Cortex of kidney (tissue), 1 donor: ENCODE measurements at places on chromosomes 1 and 21.

GRCh38 chr1:78047106-78047505, 1.3 kb downstream of the GIPC2 start:
- DNase-seq: no peak

DNA sequence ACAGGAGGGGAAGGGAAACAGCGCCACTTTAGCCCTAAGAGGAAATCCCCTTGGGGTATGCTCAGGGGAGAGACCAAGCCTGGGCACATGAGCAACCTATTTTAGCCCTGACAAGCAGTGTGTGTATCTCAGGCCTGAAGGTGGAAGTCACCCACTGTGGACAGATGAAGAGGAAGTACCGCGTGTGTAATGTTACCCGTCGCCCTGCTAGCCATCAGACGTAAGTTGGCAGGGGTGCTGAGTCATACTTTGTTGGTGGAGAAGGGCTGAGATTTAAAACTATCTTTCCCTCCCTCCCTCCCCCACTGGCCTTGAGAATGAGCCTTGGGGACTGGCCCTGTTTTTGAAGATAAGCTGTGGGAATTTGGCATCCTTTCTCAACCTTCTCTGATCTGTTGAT, 11.2 kb downstream of the AGO1 start:
- no peak for DNase-seq

GRCh38 chr1:68229650-68230483, 2.5 kb downstream of the WLS start:
- no peak for DNase-seq

- DNase-seq: no peak
Observed at GRCh38 chr1:36471830-36472641, 7.9 kb upstream of the MRPS15 start.

DNA sequence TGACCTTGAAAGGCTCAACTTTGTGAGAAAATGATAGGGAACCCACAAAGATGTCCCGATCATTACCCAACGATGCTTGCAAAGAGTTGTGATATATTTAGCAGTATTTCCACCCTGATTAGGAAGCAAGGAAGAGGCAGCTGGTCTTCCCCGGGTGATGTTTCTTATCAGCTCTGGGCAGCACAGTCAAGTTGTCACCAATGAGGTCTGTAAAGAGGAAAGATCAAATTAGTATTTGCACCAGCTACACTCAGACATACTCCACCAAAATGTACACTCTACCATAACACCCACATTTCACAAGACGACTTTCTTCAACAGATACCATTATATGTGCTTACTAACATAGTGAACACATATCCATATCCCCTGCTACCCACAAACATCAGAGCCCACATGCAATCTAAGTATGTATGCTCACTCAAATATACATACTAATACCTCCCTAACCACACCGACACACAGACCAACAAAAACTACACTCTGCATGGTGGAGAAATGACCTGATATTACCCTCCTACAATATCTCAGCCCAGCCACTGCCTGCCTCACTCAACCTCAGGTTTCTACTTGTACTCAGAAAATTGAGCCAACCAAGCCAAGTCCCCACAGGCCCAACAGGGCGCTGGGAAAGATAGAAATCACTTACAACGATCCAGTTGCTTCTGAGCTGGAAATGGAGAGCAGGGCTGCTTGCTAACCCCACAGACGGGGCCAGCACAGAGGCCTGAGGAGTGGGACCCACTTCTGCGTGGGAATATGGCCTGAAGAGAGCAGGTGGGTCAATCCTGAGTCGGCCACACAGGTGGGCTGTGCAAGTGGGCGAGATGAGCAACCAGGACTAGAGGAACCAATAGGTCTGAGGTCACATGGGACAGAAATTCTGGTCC, 4.6 kb upstream of the BTG2 start:
- DNase-seq: no peak

DNA sequence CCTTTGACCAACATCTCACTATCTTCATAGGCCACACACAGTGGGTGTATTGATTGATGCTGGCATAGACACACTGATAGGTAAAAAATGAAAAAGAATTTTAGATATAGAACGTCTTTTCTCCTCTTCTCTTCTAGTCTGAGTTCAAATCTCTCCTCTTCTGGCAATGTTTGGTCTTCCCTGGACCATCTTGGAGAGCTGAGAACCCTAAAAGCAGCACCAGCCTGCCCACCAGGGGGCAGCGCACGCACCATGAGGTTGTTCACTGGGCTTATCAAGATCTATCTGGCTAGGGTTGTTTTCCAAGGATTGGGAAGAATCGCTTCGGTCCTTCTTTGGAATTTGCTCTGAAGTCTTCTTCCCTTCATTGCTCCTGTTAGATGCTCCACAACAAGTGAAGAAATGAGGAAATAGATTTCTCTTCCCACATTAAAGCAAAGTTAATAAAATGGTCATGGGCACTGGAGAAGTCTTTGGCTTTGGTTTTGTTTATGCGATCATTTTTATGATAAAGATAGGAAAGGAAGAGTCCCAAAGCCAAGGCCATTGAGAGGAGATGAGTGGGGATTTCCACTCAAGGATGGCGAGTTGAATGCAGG, 104.0 kb upstream of the OLIG2 start:
- no peak for DNase-seq

- no peak for DNase-seq
Observed at GRCh38 chr1:220966041-220966440, 86.8 kb downstream of the HLX start.

DNA sequence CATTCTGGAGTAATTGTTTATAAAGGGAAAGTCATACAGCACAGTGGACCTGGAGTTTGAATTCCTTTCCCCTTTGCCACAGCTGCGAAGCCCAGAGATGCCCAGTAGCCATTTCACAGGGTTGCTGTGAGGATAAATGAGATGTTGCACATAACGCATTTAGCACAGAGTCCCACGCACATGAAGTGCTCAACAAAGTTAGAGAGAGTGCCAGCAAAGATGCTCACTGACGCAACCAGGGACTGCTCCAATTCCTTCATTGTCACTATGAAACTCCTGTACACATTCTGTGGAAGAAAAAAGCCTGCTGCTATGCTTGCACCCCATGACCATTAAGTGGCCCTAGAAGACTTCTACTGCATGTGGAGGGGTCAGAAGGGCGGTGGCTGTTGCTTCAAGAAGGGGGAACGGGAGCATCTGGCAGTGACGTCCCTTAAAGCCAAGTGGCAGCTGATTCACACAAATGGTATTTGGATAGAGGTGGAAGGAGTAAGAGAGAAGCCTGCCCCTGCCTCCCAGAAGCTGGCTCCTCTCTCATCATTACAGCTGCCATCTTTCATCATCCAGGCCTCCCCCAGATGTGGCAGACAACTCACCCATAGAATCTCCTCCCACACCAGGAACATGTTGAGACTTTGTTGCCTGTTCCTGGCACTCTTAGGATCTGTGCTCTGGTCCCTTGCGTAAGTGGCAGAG, 26.5 kb upstream of the VAV3 start:
- DNase-seq: no peak

DNA sequence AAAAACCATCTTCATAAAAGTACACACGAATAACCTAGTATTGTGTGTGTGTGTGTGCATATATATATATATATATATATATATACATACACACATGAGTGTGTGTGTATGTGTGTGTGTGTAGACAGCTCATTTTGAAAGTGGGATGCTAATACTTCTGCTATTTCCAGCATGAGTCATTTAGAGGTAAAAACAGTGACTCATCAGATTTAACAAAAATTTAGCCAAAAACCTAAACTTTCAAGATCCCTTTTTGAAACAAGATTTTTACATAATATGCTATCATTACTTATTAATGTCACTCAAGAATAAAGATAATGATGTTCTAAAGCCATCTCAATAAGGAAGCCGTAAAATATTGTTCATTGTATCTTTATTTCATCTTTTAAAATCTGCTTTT, 35.6 kb upstream of the ADGRL4 start:
- no peak for DNase-seq

GRCh38 chr1:20485527-20486456, at the start of gene CAMK2N1:
TSS of gene CAMK2N1 (minus strand) at chr1:20486210. CDS start at chr1:20485379, 831 bp downstream.
- DNase-seq: no peak

DNA sequence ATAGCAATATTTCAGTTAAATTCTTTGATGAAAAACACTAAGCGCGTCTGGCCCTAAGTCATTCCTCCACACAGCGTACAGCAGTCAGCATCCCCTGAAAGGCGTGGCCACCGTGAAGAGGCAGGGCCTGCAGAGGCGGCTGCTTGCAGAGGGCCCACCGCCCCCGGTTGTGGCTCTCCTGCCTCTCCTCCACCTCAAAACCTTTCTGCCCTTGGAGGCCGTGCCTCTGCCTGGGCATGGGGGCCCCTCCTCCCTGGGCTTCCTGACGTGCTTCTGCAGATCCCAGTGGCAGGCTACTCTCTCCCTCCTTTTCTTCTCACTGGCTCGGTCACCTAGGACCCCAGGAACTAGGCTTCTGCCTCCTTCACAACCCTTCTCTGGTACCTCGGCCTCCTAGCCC, 16.2 kb downstream of the CLSTN1 start:
- no peak for DNase-seq

GRCh38 chr1:202088206-202088605, 34.5 kb upstream of the GPR37L1 start:
- no peak for DNase-seq

DNA sequence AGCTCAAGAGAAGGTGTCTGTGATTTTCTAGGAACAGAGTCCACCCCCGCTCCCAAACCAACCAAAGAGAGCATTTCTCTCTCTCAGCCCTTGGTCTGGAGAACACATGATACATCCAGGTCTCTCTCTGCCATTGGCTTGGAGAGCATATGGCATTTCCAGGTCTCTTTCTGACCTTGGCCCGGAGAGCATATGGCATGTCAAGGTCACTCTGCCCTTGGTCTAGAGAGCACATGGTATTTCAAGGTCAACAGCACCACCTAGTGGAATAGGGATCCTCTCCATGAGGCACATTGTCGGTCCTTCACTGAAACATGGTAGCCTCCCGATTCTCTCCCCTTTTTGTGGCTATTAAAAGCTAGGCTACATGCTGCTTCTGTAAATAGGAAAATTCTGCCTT, 437.7 kb upstream of the OLFM3 start:
- no peak for DNase-seq

GRCh38 chr1:57089855-57090254, 124.0 kb upstream of the C8B start:
- no peak for DNase-seq

GRCh38 chr1:221667504-221667903, 74.4 kb downstream of the DUSP10 start:
- no peak for DNase-seq

GRCh38 chr1:41072051-41072450, 50.5 kb upstream of the SLFNL1 start:
- DNase-seq: no peak

GRCh38 chr1:215198021-215198420, 115.5 kb downstream of the KCNK2 start:
- DNase-seq: no peak

DNA sequence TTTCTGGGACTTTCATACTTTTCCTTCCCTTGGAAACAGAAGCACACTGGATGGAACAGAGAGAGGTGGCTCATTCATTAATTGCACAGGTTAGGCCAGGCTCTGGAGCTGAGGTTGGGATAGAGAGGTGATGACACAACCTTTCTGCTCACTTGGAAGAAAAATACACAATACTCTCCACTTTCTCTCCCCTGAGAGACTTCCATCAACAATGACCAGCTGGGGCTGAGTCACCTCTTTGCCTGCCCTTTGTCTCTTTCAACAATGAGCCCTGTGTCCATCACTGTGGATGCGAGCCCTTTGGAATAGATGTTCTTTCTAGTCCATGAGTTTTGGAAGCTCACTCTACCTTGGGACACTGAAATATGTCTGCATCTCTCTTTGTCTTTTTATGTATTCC, 43.1 kb downstream of the ATP2B4 start:
- DNase-seq: no peak

DNA sequence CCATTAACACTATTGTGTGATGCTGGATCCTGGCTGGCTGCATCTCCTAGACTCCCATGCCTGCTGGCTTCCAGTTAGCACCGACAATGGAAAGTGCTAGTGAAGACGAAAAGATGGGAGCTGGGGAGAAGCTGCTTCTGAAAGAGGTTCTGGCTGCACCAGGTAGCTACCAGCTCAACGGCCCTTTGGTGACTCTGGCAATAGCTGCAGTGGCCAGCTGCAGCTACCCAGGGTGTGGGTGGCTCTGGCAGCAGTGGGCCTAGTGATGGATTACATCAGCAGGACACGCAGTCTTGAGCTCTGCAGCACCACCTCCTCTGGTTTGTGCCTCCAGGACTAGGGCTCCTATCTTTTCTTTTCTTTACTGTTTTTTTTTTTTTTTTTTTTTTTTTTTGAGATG, 662.6 kb downstream of the MATN1 start:
- no peak for DNase-seq

DNA sequence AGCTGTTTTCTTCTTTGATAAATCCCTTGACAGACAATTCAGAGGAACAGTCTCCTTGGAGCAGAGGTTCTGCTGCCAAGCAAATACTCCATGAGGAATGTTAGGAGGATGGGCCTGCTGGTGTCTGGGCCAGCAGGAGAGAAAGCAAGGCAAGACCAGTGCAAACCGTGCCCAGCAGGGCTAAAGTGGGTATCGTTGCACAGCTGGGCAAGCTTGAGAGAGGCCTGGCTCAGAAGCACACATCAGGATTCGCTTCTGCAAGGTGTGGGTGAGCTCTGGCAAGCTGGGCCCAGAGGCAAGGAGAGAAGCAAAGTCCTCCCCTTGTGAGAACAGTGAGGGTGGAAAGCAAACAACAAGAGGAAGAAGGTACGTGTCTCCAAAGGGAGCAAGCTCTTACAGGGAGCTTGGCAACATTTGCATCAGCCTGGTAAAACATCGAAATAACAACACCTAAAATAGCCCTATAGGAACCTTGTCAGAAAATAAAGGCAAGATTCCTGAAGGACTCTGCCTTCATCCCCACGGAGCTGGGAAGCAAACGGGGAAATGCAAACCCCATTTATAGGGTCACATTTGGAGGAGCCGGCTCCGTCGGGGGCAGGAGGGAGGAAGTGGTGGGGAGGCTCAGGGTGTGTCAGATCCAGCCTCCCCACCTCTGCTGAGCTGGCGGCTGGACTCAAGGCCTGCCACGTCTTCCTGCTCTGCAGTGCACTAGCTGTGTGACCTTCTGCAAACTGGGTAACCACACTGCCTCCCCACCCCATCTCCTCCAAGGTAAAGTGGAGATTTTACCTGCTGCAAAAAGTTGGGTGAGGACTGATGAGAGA, 62.3 kb upstream of the HIVEP3 start:
- DNase-seq: no peak

DNA sequence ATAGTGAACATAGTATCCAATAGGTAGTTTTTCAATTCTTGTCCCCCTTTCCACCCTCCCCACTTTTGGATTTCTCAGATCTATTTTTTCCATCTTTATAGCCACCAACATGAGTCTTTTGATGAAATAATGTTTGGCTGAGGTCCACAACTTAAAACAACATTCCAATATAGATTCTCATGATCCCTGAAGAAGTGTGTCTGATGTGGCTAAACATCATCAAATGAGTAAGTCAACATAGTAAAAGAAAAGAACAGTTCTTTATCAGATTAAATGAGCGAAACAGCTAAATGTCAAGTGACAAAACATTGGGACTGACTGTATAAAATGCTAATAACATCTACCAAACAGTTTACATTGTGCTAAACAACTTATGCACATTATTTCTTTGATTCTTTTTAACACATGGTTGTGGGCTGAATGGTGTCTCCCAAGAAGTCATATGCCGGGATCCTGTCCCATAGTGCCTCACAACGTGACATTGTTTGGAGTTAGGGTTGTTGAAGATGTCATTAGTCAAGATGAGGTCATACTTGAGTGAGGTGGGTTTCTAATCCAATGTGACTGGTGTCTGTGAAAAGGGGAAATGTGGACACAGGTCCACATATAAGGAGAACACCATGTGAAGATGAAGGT, 453.6 kb downstream of the LTN1 start:
- no peak for DNase-seq
